Naive thymus-derived CD4-positive, alpha-beta T cell (primary cell): ENCODE measurements at places on chromosomes 13 and 19.

GRCh38 chr13:104487006-104487405 lies 1420.8 kb upstream of the SLC10A2 start:
- no peak for DNase-seq

- no peak for DNase-seq
Observed at GRCh38 chr19:18232540-18233223, 6.4 kb upstream of the PDE4C start.

- no peak for DNase-seq
Observed at GRCh38 chr13:50401049-50401505, 385.8 kb downstream of the KCNRG start.

GRCh38 chr13:41427666-41428065 lies 29.7 kb upstream of the RGCC start:
- no peak for DNase-seq

GRCh38 chr19:8357007-8357521 lies 6.9 kb upstream of the ANGPTL4 start:
- no peak for DNase-seq

- DNase-seq: no peak
Observed at GRCh38 chr13:70424428-70424827, 316.2 kb upstream of the KLHL1 start.

DNA sequence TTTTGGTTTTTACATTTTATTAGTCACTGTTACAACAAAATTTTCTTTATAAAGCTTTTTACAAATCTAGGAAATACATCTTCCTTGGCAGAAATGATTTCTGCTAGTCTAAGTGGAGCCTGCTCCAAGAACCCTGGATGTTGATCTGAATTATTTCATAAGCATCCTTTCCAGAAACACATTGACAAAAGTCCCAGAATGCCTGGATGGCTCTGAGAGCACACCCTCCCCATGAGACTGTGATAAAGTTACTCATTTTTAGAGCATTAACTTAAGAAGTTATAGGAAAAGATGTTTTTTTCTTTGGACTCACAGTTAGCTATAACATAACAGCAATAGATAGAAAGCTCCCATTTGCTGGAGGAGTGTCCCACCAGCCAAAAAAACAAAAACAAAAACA lies 559.6 kb upstream of the SPRY2 start:
- DNase-seq: no peak

DNA sequence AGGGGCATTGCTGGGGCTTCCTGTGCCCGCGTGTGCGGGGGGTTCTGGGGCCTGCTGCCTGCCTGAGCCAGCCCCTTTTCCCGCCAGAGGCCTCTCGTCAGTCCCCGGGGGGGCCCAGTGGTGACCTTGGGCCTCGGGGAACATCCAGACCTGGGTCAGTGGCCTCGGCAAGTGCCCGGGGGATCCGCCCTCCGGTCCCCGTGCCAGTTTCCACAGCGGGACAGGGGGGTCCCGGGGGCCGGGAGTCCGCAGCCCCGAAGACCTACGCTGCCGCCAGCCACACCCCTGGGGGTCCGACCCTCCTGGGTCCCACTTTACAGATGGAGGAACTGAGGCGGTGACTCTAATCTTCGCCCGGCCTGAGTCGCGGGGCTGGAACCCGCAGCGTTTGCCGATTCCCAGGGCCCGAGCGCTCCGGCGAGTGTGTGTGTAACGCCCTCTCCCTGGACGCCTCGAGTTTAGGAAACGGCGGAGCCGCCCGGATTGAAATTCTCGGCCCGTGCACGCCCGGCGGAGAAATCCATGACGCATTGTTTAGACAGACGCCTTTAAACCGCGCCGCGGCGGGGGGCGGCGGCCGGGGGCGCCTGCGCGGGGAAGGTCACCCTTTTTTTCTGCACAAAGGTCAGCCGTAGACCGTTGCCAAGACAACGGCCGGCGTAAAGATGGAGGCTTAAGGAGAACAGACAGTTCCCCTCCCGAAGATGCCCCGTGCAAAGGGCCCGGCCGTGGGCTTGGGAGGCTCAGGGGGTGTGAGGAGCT lies 39.3 kb downstream of the EFNA2 start:
- no peak for DNase-seq

DNA sequence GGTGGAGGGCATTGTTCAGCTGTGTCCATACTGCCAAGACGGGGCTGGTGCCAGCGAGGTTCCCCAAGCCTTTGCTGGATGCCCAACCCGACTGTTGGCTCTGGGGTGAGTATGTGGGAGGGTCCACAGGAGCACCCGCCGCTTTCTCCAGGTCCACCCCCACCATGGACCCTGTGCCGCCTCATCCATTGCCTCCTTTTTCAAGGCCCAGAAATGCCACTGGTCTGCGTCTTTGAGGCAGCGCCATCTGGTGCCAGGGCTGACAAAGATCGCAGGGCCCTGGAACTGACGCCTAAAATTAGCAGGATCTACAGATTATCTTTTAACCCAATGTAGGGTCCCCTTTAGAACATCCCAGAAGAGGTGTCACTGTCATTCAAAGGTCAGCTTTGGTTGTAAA lies 34.6 kb downstream of the NFIX start:
- DNase-seq: no peak

GRCh38 chr13:99133230-99133629 lies 67.4 kb upstream of the UBAC2 start:
- DNase-seq: no peak

DNA sequence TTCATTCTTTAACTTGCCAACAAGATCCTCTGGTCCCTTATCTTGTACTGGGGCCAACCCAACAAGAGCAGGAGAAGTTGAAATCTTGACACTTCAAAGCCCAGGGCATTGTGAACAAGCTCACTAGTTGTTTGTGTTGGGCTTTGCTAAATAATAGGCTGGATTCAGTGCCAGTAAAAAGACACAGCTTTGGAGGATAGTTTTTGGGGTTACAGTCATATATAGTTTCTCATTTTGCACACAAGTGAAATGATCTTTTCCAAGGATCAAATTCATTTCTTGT lies 30.3 kb upstream of the LRCH1 start:
- no peak for DNase-seq

GRCh38 chr19:17846146-17846545 lies 1.6 kb downstream of the JAK3 start:
- no peak for DNase-seq

DNA sequence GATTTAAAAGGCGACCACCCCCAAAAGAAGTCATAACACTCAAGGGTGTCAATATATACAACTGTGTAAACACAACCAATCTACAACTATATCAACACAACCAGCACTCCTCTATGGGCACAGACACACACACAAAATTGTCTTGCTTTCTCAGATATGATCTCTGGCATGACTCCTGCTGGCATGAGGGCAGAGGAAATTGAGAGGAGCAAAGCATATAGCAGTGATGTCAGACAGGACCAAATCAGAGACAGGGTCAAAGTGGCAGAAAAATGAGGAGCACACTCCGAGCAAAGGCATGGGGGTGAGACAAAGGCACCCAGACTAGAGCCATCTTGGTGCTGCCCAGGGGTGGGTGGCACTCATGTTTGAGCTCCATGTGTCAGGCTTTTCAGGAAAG lies 9.6 kb downstream of the IRGQ start:
- DNase-seq: no peak

GRCh38 chr13:98220271-98220791 lies 43.3 kb upstream of the RNF113B start:
- no peak for DNase-seq

- DNase-seq: no peak
Observed at GRCh38 chr19:31629579-31630363, 280.5 kb upstream of the TSHZ3 start.

DNA sequence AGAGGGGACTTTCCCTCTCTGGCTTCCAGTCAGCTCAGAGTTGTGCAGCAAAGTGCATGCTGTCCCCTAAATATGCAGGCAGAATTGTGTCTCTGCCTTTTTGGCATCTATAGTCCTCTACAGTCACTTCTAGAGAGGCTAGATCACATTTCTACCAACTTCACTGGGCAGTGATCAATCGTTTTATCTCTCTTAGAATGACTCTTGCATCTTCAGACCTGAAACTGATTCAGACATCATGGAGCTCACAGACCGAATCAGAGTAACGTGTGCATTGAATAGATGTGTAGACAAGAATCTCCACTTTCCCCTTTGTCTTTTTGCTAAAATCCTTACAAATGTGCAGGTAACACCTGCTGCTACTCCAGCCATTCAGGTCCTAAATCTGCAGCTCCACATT lies 6.2 kb downstream of the ZNF253 start:
- no peak for DNase-seq

GRCh38 chr13:98537740-98538139 lies 39.2 kb downstream of the STK24 start:
- no peak for DNase-seq
